ENCODE measurements at places on chromosomes 16 and 17.

DNA sequence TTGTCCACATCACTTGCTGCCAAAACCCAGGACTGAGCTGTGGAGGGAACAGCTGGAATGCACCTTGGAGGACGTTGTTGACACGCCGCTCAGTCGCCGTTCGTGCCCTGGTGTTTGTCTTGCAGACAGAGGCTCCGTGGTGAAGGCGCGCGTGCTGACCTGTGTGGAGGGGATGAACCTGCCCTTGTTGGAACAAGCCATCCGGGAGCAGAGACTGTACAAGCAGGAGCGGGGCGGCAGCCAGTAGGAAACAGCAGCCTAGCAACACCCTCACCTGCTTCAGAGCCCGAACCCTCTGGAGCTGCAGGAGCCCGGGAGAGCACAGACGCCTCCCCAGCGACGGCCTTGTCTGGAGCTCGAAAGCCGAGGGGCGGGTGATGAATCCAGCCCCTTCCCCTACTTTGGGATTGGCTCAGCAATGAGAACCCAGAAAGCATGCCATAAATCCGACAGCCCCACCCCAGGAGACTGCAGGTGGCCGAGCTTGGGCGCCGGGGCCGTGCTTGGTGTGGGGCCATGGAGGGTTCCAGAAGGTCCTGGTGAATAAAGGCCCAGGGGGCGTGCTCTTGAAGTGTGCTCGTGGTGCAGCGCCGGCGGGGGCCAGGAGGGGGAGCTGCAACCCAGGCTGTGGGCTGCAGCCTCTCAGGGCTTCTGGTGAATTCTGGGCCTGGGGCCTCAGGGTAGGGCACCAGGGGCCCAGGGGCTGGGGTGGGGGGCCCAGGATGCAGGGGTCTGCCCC is 470 bp upstream of the CDK3 start:
- DNase-seq = peak; percentile 31

DNA sequence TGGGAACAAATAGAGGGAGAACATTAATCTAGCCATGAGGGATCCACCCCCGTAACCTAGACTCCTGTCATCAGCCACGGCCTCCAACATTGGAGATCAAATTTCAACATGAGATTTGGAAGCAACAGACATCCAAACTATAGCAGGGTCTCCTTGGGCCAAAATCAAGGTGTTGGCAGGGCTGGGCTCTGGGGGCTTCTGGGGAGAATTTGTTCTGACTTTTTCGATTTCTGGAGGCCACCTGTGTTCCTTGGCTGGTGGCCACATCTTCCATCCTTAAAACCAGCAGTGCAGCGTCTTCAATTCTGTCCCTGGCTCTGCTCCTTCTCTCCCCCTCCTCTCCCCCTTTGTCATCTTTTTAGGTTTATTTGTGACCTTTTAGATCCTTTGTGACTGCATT is 546.2 kb downstream of the WWOX start:
- no peak for DNase-seq

DNA sequence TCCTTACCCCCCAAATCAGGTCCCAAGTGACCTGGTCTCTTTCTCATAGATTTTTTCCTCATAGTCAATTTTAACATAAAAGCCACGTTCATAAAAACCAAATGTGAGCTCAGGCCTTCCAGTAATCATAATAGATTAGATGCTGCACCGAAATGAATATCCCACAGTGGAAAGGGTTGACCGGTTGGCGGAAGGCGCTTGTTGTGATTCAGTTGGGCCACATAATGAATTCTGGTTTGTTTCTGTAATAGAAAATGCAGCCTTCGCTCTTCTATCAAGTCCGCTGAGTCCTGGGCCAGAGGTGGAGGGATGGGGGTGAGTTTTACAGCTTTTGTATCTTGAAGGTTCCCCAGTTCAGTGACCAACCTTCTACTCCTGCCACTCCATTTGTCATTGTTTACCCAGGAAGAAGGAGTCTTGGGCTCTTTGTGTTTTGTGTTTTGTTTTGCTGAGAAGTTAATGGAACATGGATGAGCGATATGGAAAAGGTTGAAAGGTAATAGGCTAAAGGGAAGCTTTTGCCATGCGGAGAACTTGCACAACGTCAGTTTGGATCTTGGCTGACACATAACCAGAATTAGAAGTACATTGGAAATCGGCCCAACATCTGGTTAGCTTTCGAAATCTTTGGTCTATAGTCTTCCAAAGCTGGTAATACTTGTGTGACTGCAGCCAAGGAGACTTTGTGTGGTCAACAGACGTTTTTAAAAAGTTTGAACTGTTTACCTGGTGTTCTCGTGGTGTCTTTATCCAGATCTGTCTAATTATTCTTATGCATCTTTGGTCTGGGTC is 89.5 kb downstream of the CLEC16A start:
- no peak for DNase-seq

DNA sequence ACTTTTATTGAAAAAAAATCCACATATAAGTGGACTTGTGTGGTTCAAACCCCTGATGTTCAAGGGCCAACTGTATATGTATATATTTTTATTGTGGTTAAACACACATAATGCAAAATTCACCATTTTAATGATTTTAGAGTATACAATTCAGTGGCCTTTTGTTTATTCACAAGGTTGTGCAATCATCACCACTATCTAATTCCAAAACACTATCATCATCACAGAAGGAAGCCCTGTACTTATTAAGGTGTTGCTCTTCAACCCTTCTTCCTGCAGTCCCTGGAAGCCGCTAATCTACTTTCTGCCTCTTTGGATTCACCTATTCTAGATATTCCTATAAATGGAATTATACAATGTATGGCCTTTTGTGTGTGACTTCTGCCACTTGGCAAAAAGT is 23.0 kb downstream of the MAP2K6 start:
- DNase-seq = no peak

DNA sequence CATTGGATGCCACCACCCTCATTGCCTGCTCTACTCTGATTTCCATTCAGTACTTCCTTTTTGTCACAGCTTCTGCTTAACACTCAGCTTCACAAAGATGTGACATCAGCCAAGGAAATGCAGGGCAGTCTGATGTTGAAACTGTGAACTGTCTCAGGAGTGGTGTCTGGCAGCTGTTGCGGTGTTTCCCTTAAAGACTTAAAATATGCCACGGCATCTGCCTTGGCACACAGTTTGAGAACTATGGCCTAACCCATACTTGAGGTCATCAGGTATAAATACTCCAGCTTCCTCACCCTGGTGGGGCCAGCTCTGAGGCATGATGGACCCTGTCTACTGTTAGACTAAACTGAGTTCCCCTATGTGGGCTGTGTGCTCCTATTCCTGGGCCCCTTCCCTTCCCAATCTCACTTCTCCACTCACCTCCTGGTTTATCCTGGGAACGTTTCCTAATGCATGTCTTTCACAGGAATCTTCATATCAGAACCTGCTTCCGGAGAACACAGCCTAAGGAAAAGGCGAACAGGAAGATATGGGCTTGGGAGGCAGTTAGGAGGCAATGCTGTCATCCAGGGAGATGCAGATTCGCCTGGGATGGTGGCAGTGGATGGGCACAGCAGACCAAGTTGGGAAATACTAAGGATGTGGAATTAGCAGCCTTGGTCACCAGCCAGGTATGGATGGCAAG is 96.5 kb downstream of the WSCD1 start:
- DNase-seq = no peak

GRCh38 chr16:19854543-19854876 is 30.1 kb downstream of the GPRC5B start:
- DNase-seq = no peak

DNA sequence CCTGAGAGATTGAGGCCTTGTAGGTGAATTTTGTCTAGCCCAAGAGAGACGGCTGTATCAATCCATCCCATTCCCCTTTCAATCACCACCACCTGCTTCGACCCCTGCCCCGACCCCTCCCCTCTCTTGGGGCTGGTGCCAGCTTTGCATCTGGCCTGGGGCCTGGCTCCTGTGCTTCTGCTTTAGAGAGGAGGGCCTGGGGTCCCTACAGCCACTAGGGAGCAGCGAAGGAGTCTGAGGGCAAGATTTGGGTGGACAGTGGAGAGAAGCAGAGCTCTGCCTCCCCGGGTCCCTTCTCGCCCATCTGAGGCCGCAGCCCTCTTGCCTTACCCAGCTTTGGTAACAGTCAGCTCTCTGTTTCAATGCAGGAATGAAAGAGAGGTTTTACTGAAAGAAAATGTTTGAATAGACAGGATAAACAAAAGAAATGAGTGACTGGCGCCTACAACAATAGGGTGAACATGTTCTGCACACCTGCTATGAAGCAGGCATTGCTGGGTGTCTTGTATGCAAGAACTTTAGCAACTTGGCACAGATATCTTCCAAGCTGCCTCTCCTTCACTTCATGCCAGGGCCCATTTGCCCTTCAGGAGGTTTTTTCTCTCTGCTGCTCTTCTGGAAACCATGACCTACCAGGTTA is 57.4 kb downstream of the SLC47A1 start:
- no peak for DNase-seq

GRCh38 chr17:38511150-38512108 is 83.2 kb downstream of the ARHGAP23 start:
- no peak for DNase-seq

DNA sequence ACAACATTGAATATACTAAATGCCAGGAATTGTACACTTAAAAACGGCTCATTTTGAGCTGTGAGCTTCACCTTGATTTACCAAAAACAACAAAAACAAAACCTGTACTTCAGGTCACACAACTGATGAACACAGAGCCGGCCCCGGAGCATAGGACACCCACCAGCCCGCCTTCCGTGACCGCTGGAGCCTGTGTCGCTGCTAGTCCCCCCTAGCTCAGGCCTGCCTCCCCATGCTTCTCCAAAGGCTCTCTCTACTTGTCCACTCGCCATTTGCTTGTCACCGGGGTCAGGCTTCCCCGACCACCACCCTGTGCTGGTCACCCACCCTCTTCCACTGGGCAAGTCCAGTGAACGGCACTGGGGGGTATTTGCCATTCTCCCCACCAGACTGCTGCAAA is 113.8 kb upstream of the TNRC6C start:
- DNase-seq = no peak

All from stimulated activated CD8-positive, alpha-beta memory T cell treated with anti-CD3 and anti-CD28 coated beads, Interleukin-7, amount 100 ng/mL, for 48 hours (primary cell).